ENCODE measurements at places on chromosomes 7 and 10.
A peak's percentile ranks its signal among the peaks of the same experiment; 100 is the strongest.

DNA sequence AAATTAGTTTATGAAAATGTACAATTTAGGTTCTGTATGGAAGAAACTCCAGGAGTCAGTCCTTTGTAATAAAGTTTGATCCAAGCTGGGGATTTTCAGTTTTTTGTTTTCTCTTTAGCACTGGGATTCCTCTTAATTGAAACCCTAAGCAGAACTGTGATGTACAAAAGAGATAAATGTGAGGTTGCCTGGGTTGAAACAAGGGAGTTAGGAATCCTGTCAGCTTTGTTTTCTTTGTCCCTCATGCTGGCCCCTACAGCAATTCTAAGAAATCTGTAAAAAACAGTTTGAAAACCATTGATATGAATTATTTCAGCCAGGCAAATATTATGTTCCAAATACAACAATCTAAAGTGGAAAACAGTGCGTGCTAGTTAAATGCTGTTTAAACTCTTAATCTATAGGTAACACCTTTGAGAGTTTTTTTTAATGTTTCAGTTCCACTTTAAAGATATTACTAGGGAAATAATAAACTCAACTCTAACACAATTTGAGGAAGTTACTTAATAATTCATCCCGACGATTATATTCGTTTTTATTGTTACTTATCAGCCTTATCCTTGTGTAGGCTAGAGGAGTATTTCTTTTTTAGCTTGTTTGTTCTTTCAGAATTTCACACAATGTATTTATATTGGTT lies 65.3 kb downstream of the SGCE start:
- no peak for DNase-seq

DNA sequence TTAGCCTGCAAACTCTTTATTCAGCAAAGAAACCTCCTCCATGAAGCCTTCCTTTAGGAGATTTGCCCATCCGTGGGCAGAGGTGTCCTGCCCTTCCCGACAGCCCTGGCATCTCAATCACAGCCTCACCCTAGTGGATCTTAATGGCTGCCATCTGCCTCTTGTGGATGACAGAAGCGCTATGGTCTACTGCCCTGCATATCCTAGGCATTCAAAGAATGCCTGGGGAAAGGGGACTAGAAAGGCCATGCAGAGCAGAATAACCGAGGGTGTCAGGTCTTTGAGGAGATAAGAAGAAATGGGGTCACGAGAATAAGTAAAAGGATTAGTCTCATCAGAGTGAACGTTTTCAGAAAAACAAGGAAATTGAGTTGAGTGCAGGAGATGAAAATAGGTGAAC lies 57.7 kb upstream of the SPOCK2 start:
- DNase-seq, result no peak

DNA sequence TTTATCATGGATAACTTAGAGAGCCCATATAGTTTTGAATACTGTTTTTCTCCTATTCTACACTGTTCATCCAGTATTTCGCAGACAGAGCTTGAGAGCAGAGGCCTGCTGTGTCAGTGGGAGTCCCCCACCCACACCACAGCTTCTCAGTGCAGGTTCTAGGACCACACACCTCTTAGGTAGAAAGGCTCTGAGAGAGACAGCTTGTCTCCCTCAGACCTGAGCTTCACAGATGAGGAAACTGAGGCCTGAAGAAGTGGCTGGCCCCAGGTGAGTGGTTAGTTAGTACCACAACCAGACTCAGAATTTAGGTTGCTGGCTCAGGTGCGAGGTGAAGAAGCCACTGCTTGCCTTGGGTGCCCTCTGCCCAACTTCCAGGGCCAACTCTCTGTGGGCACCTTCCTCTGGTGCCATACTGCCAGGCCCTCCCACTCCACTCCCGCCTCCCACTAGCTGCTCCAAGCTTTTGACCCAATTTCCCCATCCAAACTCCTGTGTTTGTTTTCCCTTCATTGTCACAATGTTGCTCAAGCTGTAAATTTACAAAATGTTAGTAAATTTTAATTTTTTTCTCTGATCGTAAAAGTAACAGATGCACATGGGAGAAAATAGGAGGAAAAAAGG lies 7.6 kb upstream of the HILPDA start:
- no peak for DNase-seq

GRCh38 chr7:50648570-50649169 lies 83.5 kb upstream of the DDC start:
- DNase-seq, result no peak

DNA sequence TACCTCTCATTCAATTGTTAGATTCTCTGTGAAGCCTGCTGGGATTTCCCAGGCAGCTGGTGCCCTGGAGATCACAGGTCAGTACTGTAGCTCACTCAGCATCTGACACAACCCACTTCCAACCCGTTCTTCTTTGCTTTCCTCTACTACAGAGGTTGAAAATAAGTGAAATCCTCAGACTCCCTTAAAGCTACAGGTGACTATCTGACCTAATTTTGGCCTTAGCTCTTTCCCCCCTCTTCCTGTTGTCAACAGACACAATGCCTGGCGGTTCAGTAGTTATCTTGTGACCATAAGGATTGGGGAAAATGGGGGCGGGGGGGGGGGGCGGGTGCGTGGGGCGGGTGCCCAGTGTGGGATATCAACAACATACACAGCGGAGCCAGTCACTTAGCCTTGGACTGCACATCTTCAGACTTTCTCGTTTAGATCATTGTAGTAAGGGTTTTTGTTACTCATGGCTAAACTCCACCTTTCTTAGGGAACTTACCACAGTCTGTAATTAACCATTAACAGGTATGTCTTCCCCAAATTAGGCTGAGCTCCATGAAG lies 37.8 kb downstream of the MTPN start:
- DNase-seq, result no peak

DNA sequence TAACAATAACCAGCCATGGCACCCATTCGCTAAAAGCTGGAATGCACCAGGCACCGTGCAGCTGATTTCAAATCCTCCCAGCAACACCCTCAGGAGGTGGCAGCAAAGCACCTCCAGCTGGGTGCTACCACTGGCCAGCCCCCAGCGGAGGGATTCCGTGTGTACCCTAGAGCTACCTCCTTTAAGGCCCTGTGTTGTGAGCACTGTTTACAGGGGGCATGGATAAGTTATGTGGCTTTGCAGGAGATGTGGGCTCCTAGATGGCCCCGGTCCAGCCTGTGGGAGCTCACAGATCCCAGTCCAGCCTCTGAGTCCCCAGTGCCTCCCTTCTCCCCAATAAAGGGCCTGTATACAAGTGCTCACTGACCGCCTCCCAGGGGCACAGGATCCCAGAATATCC lies 27.1 kb downstream of the TNRC18 start:
- DNase-seq, result peak; percentile 90

- no peak for DNase-seq
Measured at GRCh38 chr10:126373147-126373546, 15.1 kb downstream of the ADAM12 start.

DNA sequence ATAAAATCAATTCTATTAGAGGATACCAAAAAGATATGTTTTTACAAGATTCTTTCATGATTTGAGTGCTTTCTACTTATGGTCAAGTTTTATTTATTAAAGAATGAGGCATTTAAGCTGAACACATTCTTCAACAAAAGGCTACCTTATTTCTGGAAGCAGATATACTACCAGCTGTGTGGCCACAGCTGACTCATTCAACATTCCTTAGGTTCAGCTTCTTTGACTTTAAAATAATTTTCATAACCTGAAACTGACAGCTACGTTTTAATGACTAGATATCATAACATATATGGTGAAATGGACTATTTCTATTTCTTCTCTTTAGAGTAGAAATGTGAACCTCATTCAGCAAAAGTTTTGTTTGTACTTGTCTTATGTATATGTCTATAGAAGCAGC lies 414.2 kb upstream of the SEMA3C start:
- DNase-seq, result no peak

GRCh38 chr7:137753948-137754851 lies 92.6 kb downstream of the DGKI start:
- DNase-seq, result no peak

- no peak for DNase-seq
Measured at GRCh38 chr10:95784279-95784913, 28.4 kb downstream of the ENTPD1 start.

DNA sequence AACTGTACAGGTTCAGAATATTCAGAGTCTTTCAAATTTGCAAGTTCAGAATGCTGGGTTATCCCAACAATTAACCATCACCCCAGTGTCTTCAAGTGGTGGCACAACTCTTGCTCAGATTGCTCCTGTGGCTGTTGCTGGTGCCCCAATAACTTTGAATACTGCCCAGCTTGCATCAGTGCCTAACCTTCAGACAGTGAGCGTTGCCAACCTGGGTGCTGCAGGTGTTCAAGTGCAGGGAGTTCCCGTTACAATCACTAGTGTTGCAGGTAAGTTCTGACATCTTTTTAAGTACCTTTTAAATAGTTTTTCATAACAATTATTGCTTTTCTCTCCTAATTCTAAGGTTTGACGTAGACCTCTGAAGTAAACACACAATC lies 2.7 kb downstream of the SP4 start:
- peak; percentile 46 for DNase-seq

DNA sequence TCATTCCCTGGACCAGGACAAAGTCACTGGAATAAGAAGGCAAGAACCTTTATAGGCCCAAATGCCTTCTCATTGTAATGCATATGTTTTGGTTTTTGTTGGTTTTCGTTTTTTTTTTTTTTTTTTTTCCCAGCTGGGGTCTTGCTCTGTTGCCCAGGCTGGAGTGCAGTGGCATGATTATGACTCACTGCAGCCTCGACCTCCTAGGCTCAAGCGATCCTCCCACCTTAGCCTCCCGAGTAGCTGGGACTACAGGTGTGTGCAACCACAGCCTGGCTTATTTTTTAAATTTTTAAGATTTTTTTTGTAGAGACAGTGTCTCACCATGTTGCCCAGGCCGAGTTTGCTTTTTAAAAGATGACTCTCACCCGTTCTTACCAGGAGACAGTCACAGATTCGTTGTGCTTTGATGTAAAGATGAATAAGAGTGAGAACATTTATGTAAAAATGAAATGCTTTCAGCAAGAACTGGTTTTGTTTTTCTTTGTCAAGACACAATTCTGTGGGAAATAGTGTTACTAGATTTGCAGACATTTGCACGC lies 7.6 kb downstream of the IQCE start:
- DNase-seq, result no peak

DNA sequence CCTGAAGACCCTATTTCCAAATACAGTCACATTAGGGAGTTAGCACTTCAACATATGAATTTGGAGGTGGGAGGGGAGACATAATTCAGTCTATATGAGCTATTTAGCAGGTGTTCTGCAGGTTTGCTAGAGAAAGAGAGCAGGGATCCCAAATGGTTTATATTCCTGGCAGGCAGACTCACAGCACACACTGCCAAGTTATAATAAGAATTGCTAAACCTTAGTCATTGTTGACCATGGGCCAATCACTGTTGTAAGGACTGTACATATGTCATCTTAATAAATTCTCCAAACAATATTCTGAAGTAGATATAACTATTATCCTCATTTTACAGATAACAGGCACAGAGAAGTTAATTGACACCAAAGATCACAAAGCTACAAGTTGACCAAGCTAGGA lies 1.5 kb upstream of the CCDC3 start:
- no peak for DNase-seq

DNA sequence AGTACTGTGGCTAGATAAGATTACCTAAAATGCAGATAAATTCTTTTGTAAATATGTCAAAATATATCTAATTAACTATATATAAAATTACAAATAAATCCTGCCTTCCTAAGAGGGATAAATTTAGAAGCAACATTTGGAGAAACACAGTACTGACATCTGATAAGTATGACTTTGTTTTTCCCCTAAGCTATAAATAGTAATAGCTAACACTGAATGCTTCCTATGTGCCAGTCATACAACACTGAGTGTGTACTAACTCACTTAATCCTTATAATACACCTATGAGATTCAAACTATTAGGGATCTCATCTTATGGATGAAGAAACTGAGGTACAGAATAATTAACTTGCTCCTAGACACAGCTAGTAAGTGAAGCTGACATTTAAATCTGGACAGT lies 733.4 kb downstream of the MAGI2 start:
- no peak for DNase-seq

GRCh38 chr10:110568055-110568735 lies 700 bp downstream of the SMC3 start:
- DNase-seq, result peak; percentile 64

DNA sequence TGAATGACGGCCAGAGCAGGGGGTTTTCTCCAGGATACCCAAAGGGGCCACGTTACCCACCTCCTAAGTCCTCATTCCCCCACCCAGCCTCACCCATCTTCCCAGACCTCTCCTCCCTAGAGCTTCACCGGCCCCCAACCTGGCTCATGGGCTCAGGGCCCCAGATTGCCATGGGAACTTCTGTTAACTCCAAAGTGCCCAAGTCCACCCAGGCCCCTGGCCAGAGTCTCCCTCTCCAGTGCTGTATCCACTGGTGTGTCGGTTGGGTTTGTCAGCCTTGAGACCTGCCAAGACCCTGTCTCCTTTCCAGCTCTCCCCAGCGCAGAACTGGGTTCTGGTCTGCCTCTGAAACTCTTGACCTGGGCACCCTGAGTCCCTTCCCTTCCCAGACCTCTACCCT lies 37.1 kb upstream of the ZMIZ2 start:
- no peak for DNase-seq

Measured in DMS53 (cell line).